ENCODE measurements at places on chromosomes 7 and 10.

DNA sequence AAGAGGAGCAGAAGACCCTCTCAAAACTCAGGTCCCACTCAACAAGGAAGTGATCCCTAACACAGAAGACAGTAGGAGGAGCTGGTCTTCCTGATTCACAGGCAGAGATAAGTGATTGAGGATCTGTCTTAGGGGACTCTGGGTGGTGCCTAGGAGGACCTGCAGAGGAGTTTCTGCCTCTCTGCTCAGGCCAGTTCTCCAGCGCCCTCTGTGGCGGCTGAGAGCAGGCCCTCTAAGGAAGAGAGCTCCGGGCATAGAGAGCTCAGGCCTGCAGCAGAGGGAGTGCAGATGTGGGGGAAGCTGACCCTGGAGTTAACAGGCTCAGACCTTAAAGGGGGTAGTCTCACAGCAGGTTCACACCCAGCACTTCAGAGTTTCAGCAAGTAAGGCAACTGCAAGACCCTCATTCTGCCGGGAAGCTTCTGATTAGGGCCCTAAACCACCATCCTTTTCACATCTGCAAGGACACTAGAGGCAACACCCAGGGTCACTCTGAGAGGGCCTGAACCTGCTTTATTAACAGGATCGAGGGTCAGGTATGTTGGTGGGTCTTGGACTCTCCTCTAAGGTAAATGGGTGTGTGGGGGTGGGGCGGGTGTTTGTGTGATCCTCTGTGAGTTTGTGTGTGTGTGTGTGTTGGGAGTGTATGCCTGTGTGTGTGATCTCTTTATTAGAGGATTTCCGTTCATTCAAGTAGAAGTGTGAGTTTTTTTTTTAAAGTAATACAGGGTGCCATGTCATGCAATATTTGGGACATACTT, 57.6 kb upstream of the TARP start:
- no peak for DNase-seq

- DNase-seq: no peak
Observed at GRCh38 chr7:44608916-44609648, 2.7 kb downstream of the OGDH start.

- DNase-seq: no peak
Observed at GRCh38 chr7:15291699-15292098, 270.1 kb downstream of the AGMO start.

DNA sequence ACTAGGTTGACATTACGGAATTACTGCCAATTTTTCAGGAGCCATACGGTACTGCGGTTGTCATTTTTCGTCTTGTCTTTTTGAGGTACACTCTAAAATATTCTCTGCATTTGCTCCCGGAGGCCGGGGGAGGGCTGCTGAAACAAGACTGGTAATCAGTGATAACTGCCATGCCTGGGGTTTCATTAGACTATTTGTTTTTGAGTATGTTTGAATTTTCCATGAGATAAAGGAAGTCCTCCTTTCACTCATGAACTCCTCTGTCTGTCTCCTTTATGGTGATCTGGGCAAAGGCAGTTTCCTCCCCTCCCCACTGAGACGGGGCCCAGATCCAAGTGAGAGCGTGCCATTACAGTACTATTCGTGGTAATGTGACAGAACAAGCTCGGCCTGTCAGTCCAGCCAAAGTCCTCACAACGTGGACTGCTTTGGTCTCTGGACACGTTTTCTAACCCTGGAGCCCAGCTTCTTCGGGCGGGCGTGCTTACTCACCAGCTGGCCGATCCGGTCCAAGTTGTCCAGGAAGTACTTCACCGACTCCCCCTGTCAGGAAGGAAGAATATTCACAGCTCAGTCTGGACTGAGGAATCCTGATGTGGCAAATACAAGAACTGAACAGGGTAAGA, 45.1 kb downstream of the AMZ1 start:
- no peak for DNase-seq

GRCh38 chr10:128541926-128542475, 415.8 kb upstream of the MKI67 start:
- DNase-seq: no peak

DNA sequence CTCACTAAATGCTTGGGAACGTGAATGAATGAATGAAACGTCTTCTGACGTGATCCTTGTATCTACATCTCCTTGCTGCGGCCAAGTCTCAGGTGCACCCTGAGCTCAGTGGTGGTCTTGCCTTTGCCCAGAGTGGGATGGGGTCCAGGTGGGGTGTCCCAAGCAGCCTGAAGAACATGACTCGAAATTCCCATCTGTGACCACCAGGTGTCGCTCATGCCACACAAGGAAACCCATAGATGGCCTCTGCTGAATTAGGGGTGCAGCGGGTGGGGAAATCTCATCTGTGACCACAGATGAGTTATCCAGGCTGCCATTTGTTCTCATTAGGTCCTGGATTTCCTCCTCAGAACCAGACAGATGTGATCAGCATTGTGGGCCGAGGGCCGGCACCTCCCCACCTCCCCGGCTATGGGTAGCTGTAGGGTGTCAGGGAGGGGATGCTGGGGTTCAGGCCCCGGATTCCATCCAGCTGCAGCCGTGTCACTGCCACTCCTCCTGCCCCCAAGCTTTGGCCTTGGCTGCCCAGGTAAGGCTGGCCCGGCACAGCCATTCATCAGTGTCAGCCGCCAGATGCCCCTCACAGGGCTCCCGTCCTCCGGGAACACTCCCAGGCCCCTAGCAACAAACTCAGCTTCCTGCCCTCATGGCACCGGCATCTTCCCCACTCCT, 21.0 kb upstream of the GNA12 start:
- DNase-seq: peak; percentile 10

DNA sequence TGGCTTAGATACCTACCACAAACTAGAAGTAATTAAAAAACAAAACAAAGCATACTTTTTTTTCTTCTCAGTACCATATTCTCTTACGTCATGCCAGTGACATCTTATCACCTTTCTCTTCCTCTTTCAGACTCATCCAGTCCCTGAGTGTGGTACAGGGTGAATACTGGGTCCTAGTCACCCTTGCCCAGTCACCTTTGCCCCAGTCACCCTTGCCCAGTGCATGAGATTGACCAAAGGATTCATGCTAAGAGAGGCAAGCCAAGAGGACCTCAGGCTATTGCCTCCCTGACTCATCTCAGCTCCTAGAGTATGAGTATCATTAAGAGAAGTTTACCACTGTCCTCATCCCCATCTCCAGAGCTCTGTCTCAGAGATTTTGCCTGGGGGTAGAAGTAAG, 10.0 kb upstream of the TSPAN12 start:
- DNase-seq: no peak

GRCh38 chr10:101903827-101904550, 60.4 kb upstream of the KCNIP2 start:
- DNase-seq: peak; percentile 70

DNA sequence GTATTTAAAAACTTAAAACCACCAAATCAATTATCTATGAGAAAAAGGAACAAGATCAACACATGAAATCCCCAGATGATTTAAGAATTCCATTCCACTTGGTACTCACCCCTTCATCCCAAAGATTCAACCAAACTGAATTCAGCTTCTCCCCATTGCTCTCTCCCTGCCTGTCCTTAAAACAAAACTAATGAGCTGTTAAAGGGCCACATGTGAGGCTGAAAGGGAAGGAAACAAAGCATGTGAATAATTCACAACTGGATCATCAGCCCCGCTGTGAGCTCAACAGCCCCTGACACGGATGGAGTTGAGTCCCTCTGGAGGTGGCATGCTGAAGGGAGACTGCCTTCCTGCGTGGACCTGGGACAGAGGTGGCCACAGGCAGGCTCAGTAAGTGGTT, 32.9 kb downstream of the VOPP1 start:
- no peak for DNase-seq

DNA sequence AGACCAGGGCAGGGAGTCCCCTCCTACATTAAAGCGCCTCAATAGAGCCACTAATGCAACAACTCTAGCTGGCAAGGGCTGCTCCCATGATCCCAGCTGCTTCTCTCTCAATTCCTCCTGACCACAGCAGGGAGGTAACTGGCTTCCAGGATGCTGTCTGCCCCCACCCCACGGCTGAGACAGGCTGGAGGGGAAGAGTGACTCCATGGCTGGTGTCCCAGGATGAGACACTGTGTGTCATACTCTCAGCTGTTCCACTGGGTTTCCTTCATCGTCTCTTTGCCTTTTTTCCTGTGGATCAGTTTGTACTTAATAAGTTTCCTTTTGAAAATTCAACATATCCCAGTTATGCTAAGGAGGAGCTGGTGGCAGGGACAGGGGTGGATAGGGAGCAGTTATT, 27.7 kb upstream of the MYH16 start:
- DNase-seq: no peak

GRCh38 chr7:20642166-20642565, 26.7 kb downstream of the ABCB5 start:
- DNase-seq: no peak

- no peak for DNase-seq
Observed at GRCh38 chr7:77786018-77786417, 12.2 kb downstream of the TMEM60 start.

GRCh38 chr7:128917122-128917521, 6.6 kb upstream of the KCP start:
- no peak for DNase-seq

DNA sequence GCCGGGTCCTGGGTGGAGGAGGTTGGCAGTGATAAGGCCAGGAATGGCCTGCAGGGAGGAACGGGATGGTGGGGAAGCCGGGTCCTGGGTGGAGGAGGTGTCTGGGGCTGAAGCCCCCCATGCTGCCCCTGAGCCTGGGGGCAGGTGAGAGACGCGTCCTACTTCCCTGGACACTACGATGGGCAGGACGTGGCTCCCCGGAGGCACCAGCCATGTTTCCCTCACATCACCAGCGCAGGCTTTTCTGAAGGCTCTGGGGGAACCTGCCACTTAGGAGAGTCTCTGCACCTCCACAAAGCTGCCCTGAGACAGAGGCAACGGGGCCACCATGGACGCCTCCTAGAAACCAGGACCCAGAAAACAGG, 324.8 kb downstream of the DNAJB6 start:
- DNase-seq: no peak

DNA sequence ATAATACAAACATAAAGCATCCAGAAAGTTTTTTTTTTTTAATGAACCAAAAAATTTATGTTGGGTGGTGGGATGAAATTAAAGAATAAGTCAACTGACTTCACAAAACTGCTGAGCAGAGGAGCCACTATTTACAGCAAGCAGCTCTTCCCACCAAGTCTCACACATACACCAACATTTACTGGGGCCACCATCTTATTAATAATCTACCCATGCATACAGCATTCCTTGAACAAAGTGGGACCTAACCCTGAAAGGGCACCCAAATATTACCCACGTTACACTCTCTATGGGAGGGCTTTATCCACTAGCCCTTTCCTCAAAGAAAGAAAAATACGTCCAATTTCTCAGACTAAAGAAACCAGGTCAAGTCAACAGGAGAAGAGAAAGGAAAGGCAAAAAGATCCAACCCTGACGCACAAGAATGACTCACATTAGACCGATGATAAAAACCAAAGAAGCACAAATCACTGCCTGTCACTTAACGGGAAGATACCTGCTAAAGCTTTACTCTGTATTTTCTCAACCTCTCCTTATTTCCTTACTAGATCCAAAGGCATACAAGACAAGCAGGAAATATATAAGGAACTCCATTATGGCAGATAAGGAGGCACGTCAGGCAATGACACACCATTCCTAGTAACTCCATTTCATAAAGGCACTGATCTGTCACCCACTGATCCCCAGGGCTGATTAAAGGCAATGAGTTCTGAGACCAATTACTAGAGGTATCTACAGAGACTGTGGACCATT, 141.8 kb upstream of the ASAH2 start:
- DNase-seq: no peak

- peak; percentile 60 for DNase-seq
Observed at GRCh38 chr10:92880233-92880861, 32.0 kb downstream of the EXOC6 start.

GRCh38 chr10:47379445-47379785, 4.7 kb downstream of the ZNF488 start:
- DNase-seq: no peak

DNA sequence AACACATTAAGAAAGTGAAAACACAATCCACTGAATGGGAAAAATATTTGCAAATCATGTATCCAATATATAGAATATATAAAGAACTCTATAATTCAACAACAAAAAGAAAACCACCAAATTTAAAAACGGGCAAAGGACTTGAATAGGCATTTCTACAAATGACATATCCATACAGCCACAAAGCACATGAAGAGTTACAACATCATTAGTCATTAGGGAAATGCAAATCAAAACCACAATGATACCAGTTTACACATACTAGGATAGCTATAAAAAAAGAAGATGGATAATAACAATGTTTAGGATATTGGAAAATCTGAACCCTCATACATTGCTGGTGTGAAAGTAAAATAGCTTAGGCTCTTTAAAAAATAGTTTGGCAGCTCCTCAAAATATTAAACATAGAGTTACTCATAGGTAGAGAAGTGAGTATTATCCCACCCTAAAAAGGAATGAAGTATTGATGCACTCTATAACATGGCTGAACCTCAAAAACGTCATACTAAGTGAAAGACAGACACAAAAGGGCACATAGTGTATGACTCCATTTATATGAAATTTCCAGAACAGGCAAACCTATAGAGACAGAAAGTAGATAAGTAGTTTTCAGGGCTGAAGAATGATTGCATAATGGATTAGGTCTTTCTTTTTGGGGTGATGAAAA, 4.5 kb downstream of the ZPBP start:
- DNase-seq: no peak

GRCh38 chr7:150333659-150334058, 7.8 kb downstream of the RARRES2 start:
- DNase-seq: no peak

DNA sequence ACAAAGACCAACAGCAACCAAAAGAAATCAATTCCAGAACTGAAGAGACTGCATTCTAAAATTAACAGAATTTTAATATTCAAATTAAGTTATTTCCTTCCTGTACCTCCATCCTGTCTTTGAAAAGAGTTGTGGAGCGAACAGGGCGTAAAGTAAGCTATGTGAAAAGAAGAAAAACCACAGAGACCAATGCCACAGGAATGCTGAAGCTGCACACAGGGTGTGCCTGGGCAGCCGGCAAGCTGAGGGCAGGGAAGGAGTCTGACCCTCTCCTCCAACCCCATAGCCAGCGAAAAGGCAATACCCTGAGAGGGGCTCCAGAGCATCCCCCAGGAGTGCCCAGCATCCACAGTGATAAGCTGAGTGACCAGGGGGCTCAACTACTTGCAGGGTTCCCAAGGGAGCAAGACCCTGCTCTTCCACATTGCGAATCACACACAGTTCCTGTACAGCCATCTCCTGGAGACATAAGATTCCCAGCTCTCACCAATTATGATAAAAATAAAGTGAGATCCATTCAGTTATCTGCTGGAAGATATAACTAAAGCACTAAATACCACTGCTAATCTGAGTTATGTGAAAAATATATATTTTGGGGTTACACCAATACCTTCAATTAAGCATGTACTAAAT, 93.8 kb downstream of the PARD3 start:
- no peak for DNase-seq

GRCh38 chr10:125557801-125558505, 125.0 kb downstream of the TEX36 start:
- DNase-seq: no peak

DNA sequence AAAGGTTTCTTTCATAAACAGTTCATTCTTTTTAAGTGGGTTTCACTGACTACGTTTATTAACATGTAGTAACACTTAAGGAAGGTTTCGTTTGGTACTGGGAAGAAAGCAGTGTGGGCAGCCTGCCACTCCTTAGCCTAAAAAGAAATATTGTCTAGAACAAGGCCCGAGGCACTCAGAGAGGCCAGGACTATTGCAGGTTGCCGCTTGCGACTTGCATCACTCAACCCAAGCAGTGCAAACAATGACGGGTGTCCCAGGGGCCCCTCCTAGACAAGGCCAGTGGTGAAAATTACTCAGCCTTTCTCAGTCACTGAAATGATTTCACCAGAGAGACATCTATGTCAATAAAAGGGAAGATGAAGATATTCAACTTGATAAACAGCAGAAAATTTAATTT, 243.9 kb downstream of the SNX13 start:
- no peak for DNase-seq
